ENCODE measurements at places on chromosomes 3 and 15.

DNA sequence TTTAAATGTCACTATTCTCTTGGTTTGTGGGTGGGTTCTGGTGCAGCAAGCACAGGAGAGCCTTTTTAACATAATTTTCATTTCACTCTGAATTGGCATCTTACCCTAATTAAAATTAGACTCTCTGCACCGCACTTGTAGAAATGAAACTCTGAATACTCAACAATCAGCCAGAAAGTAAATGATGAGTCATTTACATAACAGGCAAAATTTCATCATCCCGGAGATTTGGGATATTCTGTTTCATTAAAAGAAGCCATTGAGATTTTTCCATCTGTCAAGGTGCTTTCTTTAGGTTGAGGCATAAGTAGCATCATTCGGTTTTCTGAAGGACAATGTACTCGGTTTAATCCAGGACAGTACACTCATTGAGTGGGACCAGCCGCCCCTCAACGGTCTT lies 111.0 kb downstream of the RFTN1 start:
- DNase-seq, result no peak

DNA sequence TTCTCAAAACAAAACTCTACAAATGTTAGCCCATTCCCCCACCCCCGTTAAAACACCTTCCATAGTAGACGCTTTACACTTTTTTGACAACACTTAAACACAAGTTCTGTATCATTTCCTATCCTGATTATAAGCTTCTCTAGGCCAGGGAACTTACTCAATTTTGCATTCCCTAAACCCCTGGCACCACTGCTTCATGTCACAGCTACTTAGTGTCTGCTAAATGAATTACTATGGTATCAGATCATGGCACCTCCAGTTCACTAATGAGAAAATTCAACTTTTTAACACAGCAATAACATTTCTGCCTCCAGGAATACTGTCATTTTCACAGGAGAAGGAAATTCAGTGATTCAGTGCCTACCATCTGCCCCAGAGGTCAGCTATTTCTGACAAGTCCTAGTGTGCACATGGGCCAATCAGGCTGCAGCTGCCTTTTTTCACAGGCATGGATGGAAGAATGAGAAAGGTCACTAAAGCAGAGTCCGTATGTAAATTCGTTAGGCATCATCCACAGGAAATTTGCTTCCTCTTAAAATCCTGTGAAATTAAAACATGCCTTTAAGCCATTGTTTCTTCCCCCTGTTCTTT lies 18.5 kb downstream of the SFMBT1 start:
- DNase-seq, result no peak

GRCh38 chr3:72149645-72150300 lies 364.8 kb upstream of the PROK2 start:
- DNase-seq, result no peak

GRCh38 chr3:138400651-138401070 lies 33.8 kb upstream of the ESYT3 start:
- DNase-seq, result no peak

- peak; percentile 37 for DNase-seq
Observed at GRCh38 chr3:169327546-169328356, 335.8 kb downstream of the MECOM start.

DNA sequence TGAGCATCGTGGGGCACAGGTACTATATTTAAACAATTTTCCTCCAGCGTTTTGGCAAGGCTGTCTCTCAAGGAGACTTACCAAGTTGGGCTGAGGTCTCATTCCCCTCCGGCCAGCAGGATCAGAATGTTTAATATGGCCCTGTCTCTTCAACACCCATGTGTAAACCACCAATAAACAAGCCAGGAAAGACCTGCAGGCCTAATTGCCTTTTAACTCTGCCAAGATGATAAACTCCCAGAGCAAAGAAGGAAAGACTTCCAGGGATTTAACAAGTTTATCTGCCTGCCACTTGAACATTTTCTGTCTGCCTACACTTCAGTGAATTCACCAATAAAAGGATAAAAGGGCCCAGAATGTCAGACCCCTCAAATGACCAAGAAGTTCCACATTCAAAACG lies 130.3 kb upstream of the WNT5A start:
- no peak for DNase-seq

DNA sequence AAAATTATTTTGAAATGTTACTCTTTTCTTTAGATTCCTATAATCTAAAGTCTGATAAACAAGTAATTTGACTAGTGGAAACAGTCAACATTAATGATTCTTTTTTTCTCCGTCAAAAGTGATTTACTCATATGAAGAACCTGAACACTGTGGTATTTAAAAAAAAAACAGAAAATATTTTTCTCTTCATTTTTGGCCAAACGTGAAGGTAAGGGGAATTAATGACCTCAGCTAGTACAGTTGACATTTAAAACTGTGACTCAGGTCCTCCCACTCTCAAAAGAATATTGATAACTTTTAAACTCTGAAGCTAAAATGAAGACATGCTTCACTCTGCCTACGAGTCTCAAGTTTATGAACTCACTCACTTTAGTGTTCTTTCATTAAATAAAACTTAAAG lies 34.5 kb downstream of the TIGIT start:
- no peak for DNase-seq

DNA sequence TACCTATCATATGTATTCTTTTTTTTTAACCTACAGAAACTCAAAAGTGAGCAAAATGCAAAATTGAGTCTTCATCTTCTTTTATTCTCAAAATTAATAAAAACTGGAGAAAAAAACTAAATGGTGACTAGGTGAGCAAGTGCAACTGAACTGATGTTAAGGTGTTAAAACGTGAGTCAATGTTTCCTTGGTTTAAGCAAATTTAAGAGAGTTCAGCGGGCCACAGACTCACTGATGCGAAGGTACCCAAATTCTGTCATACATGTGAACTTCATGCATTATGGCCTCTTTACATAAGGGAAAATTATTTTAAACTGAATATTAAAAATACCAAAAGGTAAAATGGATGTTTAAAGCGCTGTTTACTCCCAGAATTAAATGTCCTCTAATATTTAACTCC lies 206.6 kb downstream of the FOXP1 start:
- DNase-seq, result no peak

GRCh38 chr3:197212290-197212689 lies 86.1 kb downstream of the DLG1 start:
- DNase-seq, result no peak

- no peak for DNase-seq
Observed at GRCh38 chr3:183008303-183008702, 28.0 kb upstream of the DCUN1D1 start.

- peak; percentile 11 for DNase-seq
Observed at GRCh38 chr3:98701071-98701675, 62.0 kb upstream of the ST3GAL6 start.

Data from NB4 (cell line).